Small intestine (tissue), 16 donors: ENCODE measurements at places on chromosomes 11 and 22. TPM values are rescaled to one million over a fixed set of nuclear protein-coding genes. Genes with fewer than 3 reads are reported as not detected.
A peak's percentile ranks its signal among the peaks of the same experiment; 100 is the strongest.

DNA sequence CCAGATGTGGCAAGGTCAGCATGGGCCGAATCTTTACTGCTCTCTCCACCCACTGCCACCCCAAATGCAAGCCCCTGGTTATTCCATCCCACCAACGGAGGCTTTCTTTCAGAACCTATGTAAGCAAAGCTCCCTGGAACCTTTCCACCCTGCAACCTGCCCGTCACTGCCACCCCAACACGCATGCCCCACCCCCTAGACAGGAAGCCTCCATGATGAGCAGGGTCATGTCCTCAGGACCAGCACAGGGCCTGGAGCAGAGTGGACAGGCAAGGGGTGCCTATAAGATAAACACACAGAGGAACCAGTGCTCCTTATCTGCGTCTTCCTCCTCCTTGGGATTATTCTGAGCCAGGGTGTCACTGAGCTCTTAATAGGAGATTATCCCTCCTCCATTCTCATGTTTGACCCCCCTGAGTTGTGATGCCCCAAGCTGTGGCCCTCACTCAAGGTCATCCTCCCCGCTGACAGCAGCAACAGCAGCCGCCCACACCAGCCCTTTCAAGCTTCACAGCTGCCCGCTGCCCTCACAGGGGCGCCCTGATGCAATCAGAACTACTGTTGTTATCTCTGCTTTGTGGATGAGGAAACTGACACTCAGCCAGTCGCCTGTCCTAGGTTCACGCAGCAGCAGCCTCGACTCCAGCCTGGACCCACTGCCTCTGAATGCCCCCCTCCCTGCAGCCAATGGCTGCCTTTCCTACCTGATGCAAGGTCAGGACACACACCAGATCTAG lies 647.3 kb downstream of the TBC1D22A start:
- no peak for DNase-seq

DNA sequence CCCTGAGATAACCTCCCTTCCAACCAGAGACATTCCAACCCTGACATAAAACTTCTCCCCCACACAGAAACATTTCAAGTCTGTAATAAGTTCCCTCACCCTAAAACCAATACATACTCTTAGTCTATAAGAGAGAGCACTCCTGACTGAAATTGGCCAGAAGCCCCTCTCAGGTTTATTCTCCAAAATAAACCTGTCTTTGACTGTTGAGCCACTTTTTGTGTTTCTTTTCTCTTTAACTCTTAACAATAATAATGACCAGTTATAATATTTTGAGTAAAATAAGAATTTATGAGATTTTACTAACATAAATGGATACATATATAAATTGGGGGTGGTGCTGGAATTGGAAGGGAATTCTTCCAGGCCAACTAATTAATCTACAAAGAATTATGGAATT lies 93.6 kb downstream of the GRM5 start:
- no peak for DNase-seq

- peak; percentile 38 for DNase-seq
Measured at GRCh38 chr22:17085277-17086181, 729 bp downstream of the IL17RA start.

- DNase-seq = no peak
Measured at GRCh38 chr11:68941324-68942094, 37.8 kb downstream of the IGHMBP2 start.

- DNase-seq = no peak
Measured at GRCh38 chr22:44944883-44945601, 64.8 kb downstream of the PHF21B start.

- DNase-seq = peak; percentile 8
Measured at GRCh38 chr11:13440100-13440855, 22.7 kb downstream of the BTBD10 start.

DNA sequence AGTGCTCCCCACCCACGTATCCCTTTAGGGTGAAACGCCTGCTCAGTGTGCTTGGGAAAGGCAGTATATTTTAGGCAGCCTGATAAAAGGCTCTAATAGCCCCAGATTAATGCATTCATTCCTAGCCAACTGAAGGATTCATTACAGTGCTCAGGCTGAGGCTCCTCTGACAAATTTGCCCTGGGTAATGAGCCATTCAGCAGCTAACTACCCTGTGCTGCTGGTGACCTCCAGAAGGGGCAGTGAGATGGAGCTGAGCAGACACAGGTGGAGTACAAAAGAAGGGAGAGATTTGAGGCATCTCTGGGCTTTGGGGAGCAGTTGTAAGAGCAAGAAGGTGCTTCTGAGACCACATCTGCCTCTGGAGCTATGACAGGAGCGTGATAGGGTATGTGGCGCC lies 817.0 kb downstream of the NTM start:
- no peak for DNase-seq

GRCh38 chr11:134037046-134037908 lies 31.6 kb upstream of the JAM3 start:
- DNase-seq = peak; percentile 47

DNA sequence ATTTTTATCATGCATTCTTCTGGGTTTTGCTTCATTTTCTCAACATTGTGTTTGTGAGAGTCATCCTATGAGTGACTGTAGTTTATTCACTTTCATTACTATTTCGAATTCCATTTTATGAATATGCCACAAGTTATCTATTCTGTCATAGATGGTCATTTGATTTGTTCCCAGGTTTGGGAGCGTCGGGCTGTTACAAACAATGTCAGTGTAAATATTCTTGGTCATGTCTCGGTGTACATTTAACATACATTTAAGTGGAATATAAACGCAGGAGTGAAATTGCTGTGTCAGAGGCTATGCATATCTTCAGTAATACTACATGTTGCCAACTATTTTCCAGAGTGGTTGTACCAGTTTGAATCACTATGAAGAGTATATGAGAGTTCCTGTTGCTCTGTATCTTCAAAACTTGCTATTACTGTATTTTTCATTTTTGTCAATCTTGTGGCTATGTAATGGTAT lies 2.4 kb downstream of the TRIM44 start:
- no peak for DNase-seq

DNA sequence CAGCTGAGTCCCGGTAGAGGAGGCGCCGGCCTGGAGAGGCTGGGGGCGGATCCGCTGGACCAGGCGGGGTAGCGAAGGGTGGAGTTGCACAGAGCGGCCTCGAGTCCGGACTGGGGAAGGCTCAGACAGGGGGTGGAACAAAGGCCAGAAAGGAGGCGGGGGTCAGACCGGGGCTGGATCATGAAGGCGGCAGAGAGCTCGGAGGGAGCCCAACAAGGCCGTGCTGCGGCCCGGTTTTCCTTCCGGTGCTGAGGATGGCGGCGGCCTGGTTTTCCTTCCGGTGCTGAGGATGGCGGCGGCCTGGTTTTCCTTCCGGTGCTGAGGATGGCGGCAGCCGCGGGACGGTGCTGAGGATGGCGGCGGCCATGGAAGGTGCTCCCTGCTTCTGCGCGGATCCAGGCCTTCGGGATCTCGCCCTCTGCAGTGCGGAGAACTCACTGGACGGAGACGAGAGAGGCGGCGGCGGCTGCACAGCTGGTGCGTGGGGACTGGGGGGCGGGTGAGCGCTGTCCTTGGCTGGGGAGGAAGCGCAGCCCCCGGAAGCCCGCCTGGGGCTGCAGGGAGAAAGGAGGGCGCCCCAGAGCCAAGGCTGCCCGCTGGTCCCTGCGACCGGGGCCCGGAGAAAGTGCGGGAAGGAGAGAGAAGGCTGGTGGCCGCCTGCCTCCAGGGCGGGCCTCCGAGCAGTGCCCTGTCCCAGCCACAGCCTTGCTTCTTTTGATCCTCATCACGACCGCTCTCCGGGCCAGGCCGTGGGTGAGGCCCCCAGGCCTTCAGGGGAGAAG lies 350.4 kb upstream of the B3GAT1 start:
- DNase-seq = peak; percentile 44

GRCh38 chr11:6962673-6963072 lies 36.4 kb downstream of the ZNF215 start:
- no peak for DNase-seq

DNA sequence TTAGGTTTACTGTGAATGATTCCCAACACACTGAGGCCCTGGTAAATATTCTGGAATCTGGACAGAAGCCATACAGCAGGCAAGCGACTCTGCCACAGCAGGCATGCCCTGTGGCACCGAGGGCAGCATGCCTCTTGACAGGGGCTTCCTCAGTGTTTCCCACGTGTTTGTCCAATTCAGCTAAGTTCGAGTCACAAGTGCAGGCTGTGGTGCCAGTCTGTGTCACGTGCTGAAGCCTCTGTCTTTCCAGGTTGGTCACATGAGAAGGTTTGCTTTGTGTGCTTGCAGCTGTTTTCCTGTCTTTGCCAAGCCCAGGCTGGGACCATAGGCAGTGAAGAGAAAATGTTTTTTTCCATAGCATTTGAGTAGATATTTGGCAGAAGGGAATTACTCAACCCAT lies 2.4 kb upstream of the PPFIBP2 start:
- DNase-seq = peak; percentile 40

- DNase-seq = no peak
Measured at GRCh38 chr11:27540051-27540450, 33.5 kb upstream of the LIN7C start.

GRCh38 chr11:44759743-44760476 lies 33.1 kb downstream of the TSPAN18 start:
- no peak for DNase-seq

DNA sequence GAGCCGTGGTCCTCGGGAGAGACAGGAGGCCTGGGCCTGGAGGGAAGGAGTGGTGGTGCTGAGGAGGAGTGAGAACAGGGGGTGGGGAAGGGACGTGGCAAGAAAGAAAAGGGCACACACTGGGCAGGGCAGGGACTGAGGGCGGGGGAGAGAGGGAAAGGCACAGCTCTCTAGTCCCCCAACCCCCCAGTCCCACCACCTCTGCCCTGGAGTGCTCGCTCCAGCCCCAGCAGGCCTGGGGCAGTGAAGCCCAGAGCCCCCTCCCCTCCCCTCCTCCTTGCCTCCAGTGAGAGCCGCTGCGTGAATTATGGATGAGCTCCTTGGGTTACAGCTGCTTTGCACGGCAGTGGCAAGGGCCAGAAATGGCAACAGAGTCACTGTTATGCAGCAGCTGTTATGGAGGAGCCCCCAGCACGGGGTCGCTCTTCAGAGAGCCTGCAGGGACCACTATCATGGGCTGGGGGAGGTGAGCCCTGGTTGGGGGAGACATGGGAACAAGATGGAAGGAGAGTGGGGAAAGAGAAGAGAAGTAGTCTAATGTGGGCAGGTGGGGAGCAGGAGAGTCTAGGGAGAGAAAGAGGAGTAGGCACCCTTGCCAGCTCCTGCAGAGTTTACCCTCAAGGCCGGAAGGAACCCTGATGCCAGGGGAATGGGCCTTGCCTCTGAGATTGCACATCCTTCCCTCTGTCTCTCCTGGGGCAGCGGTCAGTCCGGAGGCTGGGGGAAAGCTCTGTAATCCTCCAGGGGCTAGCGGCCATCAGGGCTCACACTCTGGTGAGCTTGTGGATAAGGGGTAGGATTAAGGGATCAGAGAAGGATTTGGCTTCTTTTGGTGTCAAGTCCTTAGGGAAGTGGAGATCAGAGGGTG lies 3.6 kb downstream of the RTN4RL2 start:
- no peak for DNase-seq

Gene WNT7B
- 0.03 TPM for polyA plus RNA-seq

Gene ADAMTS15
- polyA plus RNA-seq = not detected

Gene OR10AG1
- not detected for polyA plus RNA-seq

Gene SERHL2
- 0.89 TPM for polyA plus RNA-seq

Gene CWC15
- polyA plus RNA-seq = 78.9 TPM

Gene MMP12
- polyA plus RNA-seq = not detected

Gene HSPB2
- polyA plus RNA-seq = not detected

Gene FGF4
- not detected for polyA plus RNA-seq

Gene CTR9
- polyA plus RNA-seq = 16.3 TPM
